Activated CD4-positive, alpha-beta T cell treated with anti-CD3 and anti-CD28 coated beads, Interleukin-2, Interleukin-6, amounts not matched to agents 100 ng/mL and 50 ng/mL, durations not matched to agents 16 hours and 8 hours (primary cell): ENCODE measurements at places on chromosomes 2 and 18.

- DNase-seq = no peak
Observed at GRCh38 chr2:57881998-57882888, 164.4 kb upstream of the VRK2 start.

- no peak for DNase-seq
Observed at GRCh38 chr2:189082376-189082975, 97.1 kb downstream of the COL5A2 start.

DNA sequence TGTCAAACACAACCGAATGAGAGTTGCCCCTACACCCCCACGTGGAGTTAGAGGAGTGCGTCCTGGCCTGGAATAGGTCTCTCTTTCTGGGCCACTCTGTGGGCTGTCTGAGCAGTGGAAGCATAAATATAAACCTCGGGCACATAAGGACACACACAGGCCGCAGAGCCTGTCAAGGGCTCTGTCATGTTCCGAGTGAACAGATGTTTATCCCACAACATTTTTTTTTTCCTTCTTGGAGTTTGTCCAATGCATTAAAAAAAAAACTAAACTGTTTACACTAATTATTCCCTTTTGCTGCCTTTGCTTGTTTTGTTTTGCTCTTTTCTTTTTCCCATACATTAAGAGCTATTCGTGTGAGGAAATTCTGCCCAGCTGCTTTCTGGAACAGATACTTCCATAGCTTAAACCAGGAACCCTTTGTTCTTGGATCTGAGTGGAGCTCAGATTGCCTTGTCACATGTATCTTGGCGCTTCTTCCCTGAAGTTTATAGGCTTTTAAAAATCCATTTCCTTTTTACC, 228.3 kb upstream of the FOSL2 start:
- no peak for DNase-seq

- DNase-seq = no peak
Observed at GRCh38 chr18:11673560-11673959, 15.5 kb upstream of the GNAL start.

DNA sequence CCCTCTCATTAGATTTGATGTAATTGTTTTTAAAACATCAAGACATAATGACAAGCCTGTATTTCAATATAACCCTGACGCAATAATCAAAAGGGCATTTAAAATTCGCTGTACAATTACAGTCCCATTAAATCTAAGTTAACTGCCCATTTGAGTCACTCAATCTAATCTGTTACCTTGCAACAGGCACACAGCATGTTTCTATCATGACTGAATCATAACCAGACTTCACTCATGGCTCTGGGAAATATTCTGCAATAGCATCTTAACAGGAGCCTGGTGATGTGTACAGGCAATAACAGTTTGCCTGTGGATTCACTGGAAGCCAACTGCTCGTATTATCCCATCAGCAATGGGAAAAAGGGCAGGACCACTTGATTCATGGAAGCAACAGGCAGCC, 142.3 kb upstream of the NCKAP5 start:
- DNase-seq = no peak

- DNase-seq = no peak
Observed at GRCh38 chr2:165691615-165692014, 102.4 kb downstream of the GALNT3 start.

DNA sequence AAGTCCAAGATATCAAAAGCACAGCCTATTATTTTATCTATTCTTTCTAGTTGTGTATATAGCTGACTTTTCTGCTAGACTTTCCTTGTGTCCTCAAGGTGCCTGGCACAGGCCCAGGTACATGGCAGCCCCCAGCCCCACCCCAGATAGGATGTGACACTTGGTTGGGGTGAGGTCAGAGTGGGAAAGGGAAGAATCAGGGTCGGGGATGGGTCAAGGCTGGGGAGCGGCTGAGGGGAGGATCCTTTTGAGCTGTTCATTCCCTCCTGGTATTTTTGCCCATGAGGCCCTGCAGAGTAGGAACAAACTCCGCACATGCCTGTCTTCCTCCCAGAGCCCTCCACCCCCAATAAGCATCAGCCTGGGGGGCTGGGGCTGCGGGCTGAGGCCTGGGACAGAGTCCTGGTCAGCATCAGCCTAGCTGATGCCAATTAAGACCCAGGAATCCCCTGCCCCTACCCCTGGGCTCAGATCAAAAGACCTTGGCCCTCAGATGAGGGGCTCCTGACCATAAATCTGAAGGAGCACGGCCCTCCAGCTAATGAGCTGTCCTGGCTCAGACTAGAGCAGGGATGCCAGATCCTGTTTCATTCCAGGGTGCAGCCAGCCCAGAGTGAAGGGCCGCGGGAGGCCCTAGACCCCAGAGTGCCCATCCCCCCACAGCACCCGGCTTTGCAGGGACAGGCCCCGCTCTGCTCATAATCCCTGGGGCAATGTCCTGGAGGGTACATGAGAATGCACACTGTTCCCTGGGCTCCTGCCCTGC, 85.3 kb downstream of the SDC1 start:
- DNase-seq = no peak

DNA sequence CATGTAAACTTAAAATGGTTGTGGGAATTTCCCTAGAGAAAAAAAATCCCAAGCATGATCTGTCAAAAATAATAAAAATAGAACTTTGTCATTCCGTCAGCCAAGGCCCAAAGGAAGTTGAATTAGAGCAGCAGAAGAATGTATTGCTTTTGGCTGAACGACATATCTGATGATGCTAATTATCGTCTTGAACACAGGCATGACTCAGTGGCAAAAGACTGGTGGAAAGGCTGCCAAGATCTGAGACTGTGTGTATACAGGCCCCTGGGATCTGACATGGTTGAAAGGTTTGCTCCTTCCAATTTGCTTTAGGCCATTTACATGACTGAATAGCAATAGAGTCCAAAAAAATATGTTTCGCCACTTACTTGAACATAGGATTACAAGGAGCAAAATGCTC, 1057.1 kb upstream of the CRIM1 start:
- no peak for DNase-seq

DNA sequence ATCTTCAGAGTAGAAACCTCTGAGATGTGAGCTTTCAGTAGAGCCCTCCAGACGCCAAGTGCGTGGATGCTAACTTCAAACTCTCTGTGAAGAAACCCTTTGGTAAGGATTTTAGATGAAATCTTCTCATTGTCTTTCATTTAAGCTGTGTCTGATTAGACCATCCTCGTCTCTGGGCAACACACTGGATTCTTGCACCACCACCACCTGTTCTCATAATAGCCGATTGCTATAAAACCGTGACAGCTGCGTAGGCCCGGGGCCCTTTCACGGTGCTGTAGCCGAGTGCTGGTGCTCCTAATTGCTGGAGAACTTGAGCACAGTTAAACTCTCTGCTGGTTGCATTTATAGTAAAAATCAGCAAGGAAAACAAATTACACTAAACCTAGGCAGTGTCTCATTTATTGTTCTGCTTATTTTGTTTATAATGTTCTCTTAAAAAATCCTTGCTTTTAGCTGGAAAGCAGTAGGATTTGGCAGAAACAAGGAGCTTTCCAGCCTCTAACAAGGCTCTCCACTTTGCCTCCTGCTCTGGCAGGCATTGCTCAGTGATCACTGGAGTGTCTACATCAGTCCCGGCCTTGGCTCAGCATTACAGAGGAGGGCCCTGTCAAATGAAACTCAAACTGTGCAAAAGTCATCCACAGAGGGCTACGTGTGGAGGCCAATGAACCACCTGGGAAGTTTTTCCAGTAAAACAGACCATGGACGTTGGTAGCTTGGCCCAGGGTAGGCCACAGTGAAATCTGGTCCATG, 40.9 kb upstream of the MBP start:
- DNase-seq = no peak

DNA sequence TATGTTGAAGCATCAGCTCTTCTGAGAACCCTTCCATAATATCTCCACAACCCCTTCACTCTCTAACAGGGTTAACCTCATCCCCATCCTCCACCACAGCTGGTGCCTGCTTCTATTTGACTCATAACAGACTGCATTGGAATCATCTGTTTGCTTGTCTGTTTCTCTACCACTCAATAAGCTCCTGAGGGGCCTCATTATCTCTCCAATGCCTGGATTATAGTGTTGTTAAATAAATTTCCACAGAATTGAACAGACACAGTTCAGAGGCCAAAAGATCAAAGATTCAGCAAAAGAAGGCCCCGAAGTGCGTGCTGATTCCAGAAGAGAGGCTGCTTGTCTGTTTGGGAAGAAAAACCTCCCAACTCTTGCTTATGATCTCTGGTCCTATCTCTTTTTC, 33.7 kb upstream of the FAM98A start:
- no peak for DNase-seq

DNA sequence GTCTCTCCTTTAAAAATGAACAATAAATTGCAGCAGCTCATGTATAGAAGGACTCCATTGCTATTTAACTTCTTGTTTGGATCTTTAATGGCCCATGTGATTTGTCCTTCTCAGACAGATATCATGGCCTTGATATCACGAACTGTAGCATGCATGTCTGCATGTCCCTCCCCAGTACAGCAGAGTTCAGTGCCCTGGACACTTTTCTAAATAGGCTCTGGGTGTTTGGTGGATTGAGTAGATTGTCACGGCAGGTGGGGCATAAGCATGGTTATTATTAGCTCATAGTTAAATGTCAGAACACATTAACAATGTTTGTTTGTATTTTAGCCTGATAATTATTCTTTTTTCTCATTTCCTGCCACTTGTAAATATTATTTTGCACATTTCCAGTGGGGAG, 118.3 kb downstream of the LRRTM1 start:
- no peak for DNase-seq

GRCh38 chr2:29322011-29322410, 206.8 kb downstream of the CLIP4 start:
- DNase-seq = peak; percentile 50

DNA sequence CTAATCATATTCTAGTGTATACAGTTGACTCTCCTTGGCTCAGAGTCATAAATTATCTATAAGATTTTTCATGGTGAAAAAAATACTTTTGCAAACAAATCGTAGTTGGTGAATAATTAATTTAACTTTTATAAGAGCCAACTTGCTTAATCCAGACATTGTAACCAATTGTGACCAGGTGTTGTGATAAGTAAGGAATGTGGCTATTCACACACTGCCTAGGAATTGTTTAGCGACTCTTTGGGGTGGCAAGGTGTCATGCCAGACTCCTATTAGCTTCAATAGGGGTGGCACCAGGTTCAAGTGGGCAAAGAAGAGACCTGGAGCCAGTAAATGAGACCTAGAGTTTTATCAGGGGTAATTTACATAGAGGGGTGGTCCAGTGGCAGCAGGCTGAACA, 344.7 kb upstream of the PKDCC start:
- DNase-seq = no peak

DNA sequence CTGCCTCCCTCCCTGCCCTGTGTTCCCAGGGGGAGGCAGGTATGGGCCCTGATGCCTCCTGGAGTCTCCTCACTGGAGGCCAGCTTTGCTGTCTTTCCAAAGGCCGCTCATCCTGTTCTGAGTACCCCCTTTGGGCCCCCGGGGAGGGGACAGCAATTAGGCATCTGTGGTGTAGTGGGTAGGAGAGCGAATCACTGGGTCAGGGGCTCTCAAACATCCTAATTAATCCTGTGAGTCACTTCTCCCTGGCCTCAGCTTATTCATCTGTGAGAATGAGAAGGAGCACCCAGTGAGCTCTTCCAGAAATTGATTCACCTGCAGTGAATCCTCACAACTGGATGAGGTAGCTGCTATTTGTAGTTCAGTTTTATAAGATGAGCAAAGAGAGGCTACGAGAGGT, 16.4 kb downstream of the TET3 start:
- no peak for DNase-seq

GRCh38 chr2:11695576-11695975, 25.6 kb upstream of the NTSR2 start:
- no peak for DNase-seq

- DNase-seq = no peak
Observed at GRCh38 chr18:45107425-45107824, 426.7 kb downstream of the SETBP1 start.

GRCh38 chr18:22858121-22858520, 75.0 kb upstream of the RBBP8 start:
- no peak for DNase-seq

DNA sequence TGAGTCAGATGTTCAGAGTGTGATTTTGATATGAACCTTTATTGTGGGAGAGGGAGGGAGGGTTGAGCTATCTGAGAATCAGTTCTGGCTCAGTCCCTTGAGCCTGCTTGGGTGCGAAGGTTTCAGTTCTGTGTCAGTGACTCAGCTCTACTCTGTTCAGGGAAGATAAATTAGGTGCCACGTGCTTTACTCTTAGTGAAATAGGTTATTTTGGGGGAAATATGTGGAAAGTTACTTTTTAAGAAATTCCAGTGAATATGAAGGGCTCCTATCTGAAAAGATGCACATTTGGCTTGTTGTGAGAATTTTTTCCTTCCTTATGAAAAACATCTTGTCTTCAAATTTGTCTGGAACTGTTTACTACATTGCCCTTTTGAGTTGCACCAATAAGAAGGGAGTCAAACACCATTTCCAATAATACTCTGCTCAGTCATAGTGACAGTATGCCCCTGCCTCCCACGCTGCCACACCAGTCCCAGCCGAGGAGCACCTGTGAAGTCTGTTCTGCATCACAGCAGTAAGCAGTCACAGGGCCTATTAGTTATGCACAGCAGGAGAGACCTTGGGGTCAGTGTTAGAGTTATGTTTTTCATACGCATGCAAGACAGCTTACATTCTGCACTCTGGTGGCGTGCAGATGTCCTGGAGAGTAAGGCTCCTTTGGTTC, 32.8 kb upstream of the DNAH7 start:
- peak; percentile 66 for DNase-seq

DNA sequence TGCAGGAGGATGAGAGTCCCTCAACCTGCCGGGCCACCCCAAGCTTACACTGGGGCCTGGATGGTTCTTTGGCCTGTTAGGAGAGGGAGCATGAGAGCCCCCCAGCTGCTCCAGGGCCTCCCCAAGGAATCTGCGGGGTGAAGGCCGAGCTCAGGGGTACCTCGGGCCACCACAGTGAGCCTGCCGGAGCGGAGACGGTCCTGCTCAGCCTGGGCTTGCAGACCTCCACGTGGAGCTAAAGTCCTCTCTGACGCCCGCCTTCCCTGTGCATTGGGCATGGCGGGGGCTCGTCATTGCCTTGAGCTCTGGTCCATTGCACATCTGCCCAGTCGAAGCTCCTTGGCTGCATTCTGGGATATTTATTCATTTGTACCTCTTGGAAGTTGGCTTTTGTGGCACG, 62.7 kb downstream of the ASB1 start:
- DNase-seq = no peak

DNA sequence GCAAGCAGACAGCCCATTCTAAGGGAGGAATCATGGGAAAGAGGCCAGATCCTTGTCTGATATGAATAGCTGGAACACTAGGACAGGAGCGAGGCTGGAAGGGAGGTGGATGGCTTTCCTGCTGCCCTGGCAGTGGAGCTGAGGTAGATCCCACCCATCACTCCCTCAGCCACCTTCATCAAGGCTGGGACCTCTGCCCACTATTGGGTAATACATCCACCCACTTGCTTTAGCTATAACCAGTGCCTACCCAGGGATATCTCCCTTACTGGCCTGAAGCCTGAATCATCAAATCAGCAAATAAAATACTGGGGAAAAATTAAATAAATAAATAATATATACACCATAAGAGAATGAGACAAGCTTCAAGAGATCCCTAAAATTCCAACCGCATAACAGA, 183.2 kb upstream of the KYNU start:
- DNase-seq = no peak

- DNase-seq = no peak
Observed at GRCh38 chr2:188695953-188696352, 278.2 kb upstream of the COL3A1 start.

GRCh38 chr18:12362473-12363174, 14.4 kb downstream of the AFG3L2 start:
- DNase-seq = no peak

GRCh38 chr2:8641301-8641965, 40.4 kb upstream of the ID2 start:
- no peak for DNase-seq

GRCh38 chr2:1026141-1026540, 75.5 kb downstream of the SNTG2 start:
- no peak for DNase-seq
